Breast epithelium (tissue), 4 donors: ENCODE measurements at places on chromosomes 7 and 10.

DNA sequence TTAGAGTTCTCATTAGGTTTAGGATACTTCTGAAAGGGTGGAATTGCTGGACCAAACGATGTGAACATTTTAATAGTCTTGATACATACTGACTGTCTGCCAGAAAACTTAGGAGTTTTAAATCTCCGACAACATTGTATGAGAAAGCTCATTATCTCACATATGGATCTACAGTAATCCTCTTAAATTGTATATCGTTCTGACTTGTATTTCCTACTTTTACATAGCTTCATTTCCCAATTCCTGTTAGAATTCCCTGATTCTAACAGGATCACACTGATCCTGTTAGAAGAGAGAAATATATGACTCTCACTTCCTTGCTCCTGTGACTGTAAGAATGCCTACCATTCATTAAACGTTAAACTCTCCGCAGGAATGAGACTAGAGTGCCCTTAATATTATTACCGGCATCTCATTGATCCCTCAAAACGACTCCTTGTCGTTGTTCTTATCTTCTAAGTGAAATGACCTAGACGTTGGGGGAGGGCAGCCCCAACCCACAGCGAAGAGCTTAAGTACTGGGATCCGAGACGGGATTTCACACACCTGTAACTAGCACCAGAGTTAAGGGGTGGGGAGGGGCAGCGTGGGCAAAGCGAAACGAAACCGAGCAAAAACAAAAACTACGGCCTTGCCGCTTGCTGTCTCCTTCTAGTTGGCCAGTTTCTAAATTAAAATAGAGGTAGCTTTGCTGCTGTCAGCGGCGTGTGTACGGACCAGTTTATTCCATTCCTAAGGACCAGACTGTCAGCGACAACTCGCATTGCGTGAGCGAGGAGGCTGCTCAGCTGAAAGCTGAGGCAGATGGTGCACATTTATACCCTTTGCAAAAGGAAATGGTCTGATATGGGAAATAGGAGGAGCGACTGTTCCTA, 678 bp upstream of the TMEM106B start:
- DNase-seq: no peak

DNA sequence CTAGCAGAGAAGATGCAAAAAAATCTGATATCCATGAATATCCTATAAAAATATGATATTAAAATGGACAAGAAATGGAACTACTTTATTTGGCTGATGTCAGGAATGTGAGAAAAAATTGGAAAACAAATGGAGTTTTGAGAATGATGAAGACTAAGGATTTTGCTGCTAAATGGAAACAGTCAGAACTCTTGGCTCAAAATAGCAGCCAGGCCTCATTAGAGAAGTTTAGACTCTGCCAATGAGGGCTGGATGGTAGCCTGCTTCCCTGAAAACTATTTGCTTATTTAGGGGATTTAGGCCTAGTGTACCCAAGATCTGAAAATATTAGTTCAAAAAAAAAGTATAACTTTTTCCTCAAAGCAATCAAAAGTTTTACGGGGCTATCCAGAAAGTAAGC, 458.5 kb downstream of the TFEC start:
- no peak for DNase-seq

DNA sequence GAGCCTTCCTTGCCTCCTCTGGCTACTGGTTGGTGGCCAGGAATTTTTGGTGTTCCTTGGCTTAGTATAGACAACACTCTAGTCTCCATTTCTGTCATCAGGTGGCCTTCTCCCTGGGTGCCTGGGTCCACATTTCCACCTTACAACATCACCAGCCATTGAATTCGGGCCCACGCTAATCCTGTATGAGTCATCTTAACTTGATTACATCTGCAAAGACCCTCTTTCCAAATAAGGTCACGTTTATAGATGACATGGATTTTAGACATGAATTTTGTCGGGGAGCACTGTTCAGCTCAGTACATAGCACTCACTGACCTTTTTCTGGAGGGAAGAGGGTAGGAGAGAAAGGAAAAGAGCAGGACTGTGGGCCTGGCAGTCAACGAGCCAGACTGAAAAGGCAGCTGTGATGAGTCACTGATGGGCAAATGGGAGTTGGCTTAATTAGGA, 39.4 kb downstream of the MMRN2 start:
- no peak for DNase-seq

GRCh38 chr10:16987206-16987621, 142.4 kb downstream of the CUBN start:
- DNase-seq: no peak

DNA sequence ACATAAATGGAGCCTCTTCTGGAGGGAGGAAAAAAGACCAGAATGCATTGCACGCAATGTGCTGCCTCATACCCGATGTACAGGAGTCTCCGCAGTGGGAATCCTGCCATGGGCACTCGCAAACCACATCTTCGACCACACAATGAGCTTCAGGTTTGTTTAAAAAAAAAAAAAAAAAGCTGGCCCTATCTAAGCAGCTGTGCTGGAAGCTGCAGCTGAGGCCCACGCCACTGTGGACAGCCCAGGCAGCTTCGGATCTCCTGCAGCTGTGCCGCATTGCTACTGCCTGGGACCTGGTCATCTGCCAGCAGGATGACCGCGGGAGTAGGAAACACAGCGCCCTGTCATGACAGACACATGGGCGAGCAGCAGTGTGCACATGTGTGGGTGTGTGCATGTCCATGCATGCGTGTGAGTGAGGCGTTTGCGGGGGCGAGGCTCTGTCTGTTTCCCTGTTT, 26.0 kb downstream of the EN2 start:
- no peak for DNase-seq

- no peak for DNase-seq
Observed at GRCh38 chr10:12782537-12782936, 219.0 kb downstream of the CCDC3 start.

- no peak for DNase-seq
Observed at GRCh38 chr10:121436630-121437341, 161.5 kb downstream of the FGFR2 start.

GRCh38 chr7:3289996-3290395, 11.1 kb upstream of the SDK1 start:
- no peak for DNase-seq
